GM03348 (cell line): ENCODE measurements at places on chromosomes 2 and 18.
A peak's percentile ranks its signal among the peaks of the same experiment; 100 is the strongest.

DNA sequence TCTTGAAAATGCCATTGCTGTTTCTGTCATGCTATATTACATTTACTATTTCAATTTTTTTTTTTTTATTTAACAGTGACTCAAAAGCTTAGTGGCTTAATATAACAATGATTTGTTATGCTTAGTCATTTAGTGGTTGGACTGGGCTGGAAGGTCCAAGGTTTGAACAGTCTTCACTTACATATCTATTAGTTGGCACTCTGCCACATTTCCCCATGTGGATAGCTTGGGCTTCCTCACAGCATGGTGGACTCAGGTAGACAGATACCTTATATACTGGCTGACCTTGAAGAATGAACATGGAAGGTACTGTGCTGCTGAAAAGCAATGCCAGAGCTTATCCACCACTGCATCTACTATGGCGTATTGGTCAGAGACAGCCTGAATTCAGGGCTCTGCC lies 909.5 kb upstream of the SOX11 start:
- no peak for DNase-seq

DNA sequence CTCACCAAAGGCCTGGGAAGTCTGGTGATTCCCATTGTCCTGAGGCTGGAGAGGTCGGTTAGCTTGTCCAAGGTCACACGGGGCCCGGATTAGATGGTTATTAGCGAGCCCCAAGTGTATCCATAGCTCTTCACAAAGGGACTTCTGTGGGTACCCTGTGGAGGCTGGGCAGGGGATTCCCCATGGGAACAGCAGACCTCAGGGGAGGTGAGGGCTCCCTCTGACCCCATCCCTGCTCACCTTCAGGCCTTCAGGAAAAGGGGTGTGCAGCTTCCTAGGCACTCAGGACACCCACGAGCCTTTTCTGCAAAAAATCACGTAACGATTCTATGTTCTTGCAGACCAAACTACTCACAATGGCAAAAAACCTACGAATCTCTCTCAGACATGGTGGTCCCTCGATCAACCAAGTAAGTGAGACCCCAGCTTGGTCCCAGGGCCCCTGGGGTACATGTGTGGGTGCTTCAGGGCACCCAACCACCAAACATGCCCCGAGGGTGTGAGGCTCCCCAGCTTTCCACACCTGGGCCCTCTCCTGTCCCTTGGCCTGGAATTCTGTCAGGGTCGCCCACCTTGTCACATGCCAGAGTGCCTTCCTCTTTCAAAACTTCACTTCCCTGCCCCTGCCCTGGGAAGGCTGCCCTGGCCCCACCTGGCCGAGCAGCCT lies 40.3 kb downstream of the PDIA6 start:
- no peak for DNase-seq

DNA sequence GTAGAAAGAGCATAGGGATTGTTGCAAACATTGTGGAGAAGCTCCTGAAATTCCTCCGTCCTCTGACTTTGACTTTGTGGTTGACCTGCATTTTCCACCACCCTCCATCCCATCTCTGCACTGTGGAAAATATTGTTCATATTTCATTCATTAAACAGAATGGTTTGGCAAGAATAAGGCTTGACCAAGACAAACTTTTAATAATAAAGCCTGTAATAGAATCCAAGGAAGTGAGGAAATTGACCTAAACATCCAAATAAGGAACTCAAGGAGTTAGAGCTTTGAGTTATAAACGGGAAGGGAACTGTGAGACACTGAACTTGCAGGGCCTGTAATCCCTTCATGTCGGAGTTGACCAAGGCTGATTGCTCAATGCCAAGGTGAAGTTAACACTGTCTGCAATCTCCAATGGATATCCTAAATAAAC lies 115.2 kb downstream of the GFPT1 start:
- DNase-seq = peak; percentile 70

DNA sequence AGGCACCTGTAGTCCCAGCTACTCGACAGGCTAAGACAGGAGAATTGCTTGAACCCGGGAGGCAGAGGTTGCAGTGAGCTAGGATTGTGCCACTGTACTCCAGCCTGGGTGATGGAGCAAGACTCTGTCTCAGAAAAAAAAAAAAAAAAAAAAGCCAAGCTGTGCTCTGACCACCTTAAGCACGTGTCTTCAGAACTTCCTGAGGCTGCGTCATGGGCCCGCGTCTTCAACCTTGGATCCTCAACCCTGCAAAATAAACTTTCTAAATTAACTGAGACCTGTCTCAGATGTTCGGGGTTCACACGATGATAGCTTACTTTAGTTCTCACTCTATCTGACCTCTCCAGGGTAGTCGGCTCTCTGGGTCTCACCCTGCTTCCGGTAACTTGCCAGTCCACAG lies 65.8 kb upstream of the CABLES1 start:
- no peak for DNase-seq

GRCh38 chr18:2843146-2843545 lies 3.7 kb upstream of the EMILIN2 start:
- no peak for DNase-seq

DNA sequence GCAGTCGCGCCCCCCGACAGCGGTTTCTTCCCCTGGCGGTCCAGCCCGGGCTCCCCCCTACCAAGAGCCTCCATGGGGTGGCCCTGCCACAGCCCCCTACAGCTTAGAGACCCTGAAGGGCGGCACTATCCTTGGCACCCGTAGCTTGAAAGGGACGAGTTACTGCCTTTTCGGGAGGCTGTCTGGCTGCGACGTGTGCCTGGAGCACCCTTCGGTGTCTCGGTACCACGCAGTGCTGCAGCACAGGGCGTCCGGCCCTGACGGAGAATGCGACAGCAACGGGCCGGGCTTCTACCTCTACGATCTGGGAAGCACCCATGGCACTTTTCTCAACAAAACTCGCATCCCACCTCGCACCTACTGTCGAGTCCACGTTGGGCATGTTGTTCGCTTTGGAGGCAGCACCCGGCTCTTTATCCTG lies 475 bp downstream of the SLC4A1AP start:
- no peak for DNase-seq

DNA sequence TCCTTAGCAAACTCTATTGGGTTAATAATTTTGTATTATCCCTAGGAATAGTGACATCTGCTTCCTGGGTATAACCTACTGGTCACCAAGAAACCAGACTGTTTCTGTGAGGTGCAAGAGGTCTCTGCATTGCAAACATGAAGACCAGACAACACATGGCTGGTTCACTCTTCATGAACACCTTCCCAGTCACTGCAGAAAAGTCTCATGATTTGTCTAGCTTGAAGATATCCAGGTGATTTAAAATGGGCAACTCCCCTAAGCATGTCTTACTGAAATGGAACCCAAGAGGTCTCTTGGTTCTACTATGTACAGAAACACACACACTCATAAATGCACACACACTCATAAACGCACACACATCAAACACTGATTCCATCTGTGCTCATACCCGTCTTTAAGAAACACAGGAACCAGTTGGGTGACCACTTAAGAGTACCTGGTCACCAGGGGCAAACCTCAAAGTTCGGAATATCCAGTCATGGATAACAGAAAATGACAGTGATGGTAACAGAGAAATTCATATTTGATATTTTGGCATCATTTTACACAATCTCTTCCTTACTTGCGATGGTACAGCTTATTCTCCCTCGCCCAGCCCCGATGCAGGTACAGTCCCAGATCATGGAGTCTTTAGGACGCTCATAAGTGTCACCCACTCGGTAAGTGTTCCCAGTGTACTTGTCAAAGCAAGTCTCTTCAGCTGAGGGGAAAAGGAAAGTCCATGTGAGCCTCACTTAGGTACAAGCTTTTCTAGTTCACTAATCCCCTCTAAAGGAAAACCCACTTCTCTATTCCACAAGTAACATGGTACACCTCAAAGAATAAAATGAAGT lies 2.9 kb downstream of the FN1 start:
- no peak for DNase-seq

DNA sequence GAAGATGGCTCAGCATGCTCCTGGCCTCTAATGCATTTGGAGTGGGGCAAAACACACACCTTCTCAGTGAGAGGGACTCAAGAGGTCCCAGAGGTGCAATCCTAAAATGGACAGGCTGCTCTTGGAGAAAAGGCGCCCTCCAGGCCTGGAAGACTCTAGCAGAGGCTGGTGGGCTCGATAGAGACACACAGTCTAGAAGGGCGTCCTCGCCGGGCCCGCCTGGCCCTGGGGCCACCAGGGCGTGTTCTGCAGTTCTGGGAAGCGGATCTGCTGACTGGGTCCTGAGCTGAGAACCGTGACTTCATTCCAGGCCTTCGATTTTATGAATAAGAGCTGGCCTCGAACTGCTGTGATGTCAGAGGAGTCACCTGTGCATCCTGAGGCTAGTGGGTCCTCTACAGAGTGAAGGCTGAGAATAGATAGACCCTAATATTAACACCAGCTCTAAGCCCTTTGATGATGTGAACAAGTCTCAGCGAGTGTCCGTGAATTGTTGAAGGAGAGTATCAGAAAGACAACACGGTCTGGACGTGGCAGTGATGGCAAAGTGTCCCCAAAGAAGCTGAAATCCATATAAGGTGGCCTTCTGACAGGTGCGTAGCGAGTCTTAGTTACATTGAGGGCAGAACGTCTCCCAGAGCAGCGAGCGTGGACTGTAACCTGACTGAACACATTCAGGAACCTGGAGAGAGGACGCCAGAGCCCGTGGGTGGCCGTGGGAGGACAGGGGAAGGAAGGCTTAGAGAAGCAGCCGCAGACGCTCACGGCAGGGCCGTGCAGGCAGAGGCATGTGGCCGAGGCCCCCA lies 136.9 kb downstream of the PTGR3 start:
- no peak for DNase-seq
